ENCODE measurements at places on chromosomes 11 and 22. TPM values are rescaled to one million over a fixed set of nuclear protein-coding genes. Genes with fewer than 3 reads are reported as not detected.

GRCh38 chr11:93082900-93083299 is 113.4 kb downstream of the MTNR1B start:
- DNase-seq: no peak
- no peaks in the 10 kb centered on the region for H3K36me3 ChIP-seq
- H3K27ac ChIP-seq: no peak overlapping the region
- no peaks in the 10 kb centered on the region for H3K27me3 ChIP-seq

The OR5W2 gene
- not detected for total RNA-seq

The CSKMT gene
- total RNA-seq: 13.1 TPM

The SCGB1C1 gene
- not detected for total RNA-seq

GRCh38 chr11:61273178-61274078 is 21.7 kb downstream of the VWCE start:
- H3K27me3 ChIP-seq: no peaks in the 10 kb centered on the region
- H3K4me3 ChIP-seq: no peak overlapping the region
- H3K36me3 ChIP-seq: no peaks in the 10 kb centered on the region
- no peak overlapping the region for H3K27ac ChIP-seq
- peaks cover 15% of the 10 kb centered on the region for H3K4me1 ChIP-seq
- no peak for DNase-seq

The FZD4 gene
- total RNA-seq: 13.1 TPM

GRCh38 chr11:23138761-23139160 is 278.5 kb upstream of the CCDC179 start:
- no peak for DNase-seq
- no peak overlapping the region for H3K4me3 ChIP-seq
- H3K27ac ChIP-seq: no peak overlapping the region
- H3K4me1 ChIP-seq: peaks cover 11% of the 10 kb centered on the region

The IGLL1 gene
- total RNA-seq: not detected

- DNase-seq: peak; percentile 48
- H3K27me3 ChIP-seq: peaks cover 10% of the 10 kb centered on the region
- peaks cover 12% of the 10 kb centered on the region for H3K36me3 ChIP-seq
- H3K4me1 ChIP-seq: no peaks in the 10 kb centered on the region
These were observed 11.1 kb downstream of the POLR3H start for GRCh38 chr22:41532908-41533825.

The APOBEC3G gene
- 7.0 TPM for total RNA-seq

The PATE1 gene
- not detected for total RNA-seq

The P2RX6 gene
- 1.6 TPM for total RNA-seq

The GPHA2 gene
- total RNA-seq: not detected

The SNX32 gene
- total RNA-seq: not detected

The PKNOX2 gene
- total RNA-seq: not detected

The RFPL1 gene
- total RNA-seq: not detected

- H3K4me3 ChIP-seq: no peak overlapping the region
- H3K4me1 ChIP-seq: no peaks in the 10 kb centered on the region
- DNase-seq: no peak
- no peaks in the 10 kb centered on the region for H3K36me3 ChIP-seq
- H3K27me3 ChIP-seq: no peaks in the 10 kb centered on the region
- H3K27ac ChIP-seq: no peak overlapping the region
These were observed 5.9 kb upstream of the OR52L1 start for GRCh38 chr11:5992604-5993251.

DNA sequence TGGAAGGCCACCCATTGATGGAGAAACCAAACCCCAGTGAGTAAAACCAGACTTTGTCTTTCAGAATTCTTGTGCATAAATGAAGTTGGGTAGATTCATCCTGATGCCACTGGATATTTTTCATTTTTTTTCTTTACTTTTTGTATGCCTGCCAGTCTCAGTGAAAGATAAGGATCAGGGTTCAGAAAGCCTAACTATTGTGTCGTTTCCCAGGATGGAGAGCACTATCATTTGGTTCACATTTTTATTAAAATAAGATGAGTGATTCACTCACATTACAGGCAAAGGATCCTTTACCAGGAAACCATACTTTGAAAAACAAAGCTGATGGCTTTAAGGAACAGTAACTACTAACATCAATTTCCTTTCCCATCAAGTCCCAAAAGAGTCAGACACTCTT is 52.0 kb downstream of the ARFGAP2 start:
- H3K4me1 ChIP-seq: peaks cover 10% of the 10 kb centered on the region
- peak overlapping the region; percentile 39 for H3K27ac ChIP-seq
- peak; percentile 6 for DNase-seq
- H3K36me3 ChIP-seq: no peaks in the 10 kb centered on the region

GRCh38 chr22:44396021-44396726 is 83.4 kb upstream of the SHISAL1 start:
- no peak for DNase-seq
- H3K27me3 ChIP-seq: peaks cover 14% of the 10 kb centered on the region
- H3K36me3 ChIP-seq: no peaks in the 10 kb centered on the region
- H3K4me1 ChIP-seq: no peaks in the 10 kb centered on the region

DNA sequence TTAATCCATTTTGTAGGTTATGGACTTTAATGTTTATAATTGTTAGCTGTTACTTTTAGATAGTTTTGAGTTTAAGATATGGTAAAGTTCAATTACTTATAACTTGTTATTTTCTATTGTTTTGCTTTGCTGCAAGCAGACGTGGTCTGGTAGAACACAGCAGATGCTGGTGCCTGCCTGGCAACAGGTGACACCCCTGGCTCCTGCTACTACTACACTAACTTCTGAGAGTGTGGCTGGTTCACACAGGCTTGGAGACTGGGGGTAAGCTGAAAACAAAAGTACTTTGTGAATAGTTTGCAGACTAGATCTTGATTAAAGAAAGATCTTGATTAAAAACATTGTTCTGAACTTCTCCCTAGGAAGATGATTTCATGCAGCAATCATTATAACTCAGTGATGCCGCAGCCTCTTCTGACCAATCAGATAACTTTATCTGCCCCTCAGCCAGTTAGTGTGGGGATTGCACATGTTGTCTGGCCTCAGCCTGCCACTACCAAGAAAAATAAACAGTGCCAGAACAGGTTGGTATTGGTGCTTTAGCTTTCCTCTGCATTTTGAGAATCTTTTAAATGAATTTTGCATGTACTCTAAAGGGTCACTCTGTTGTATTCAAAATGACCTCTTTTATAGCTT is 90.4 kb downstream of the HIPK3 start:
- no peak overlapping the region for H3K4me3 ChIP-seq
- DNase-seq: no peak
- no peak overlapping the region for H3K27ac ChIP-seq
- peaks cover 25% of the 10 kb centered on the region for H3K36me3 ChIP-seq
- H3K4me1 ChIP-seq: no peaks in the 10 kb centered on the region

The CAPN5 gene
- 31.1 TPM for total RNA-seq

- H3K4me1 ChIP-seq: peaks cover 5% of the 10 kb centered on the region
- H3K27me3 ChIP-seq: no peaks in the 10 kb centered on the region
- no peak for DNase-seq
- H3K27ac ChIP-seq: no peak overlapping the region
- H3K4me3 ChIP-seq: no peak overlapping the region
These were observed 258.9 kb downstream of the TMEM135 start for GRCh38 chr11:87296627-87297026.

The POU2AF3 gene
- not detected for total RNA-seq

DNA sequence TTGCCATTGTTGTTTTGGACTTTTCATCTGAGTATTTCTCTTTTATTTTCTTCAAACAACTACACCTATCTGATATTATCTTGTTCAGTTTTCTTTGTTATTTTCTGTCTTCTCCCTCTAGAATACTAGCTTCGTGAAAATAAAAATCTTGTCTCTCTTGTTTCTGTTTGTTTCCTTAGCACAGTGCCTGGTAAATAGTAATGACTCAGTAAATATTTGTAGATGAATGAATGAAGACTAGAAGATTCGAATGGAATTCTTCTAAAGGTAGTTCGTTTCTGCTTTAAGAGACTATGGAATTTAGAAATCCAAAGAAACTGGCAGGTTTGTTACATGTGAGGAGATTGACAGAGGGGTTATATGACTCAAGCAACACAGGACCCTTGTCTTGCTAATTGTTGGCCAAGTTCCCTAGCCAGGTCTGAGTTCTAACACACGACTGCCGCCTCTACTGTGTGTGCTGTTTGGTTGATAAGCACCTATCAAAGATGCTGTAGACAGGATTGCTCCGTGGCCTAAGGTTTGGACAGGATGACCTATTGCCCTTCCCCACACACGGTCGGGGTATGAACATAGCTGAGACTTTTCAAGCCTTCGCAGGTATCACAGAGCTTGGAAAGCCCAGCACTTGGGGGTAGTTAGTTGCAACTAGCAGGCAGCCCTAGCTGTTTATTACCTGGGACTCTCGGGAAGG is 831 bp upstream of the TMEM135 start:
- no peak for DNase-seq
- no peaks in the 10 kb centered on the region for H3K36me3 ChIP-seq
- H3K4me3 ChIP-seq: peak overlapping the region; percentile 97
- no peak overlapping the region for H3K27ac ChIP-seq

The CABP4 gene
- total RNA-seq: not detected

GRCh38 chr22:19628038-19628776 is 86.1 kb upstream of the SEPTIN5 start:
- no peaks in the 10 kb centered on the region for H3K36me3 ChIP-seq
- no peak for DNase-seq
- peaks cover 33% of the 10 kb centered on the region for H3K27me3 ChIP-seq
- H3K4me3 ChIP-seq: no peak overlapping the region
- H3K4me1 ChIP-seq: peaks cover 11% of the 10 kb centered on the region
- H3K27ac ChIP-seq: no peak overlapping the region

GRCh38 chr11:3796346-3796745 is 1.0 kb downstream of the NUP98 start:
- peaks cover 32% of the 10 kb centered on the region for H3K4me1 ChIP-seq
- no peaks in the 10 kb centered on the region for H3K27me3 ChIP-seq
- no peak for DNase-seq
- peaks cover 19% of the 10 kb centered on the region for H3K36me3 ChIP-seq

The OR2AT4 gene
- total RNA-seq: not detected

- H3K36me3 ChIP-seq: no peaks in the 10 kb centered on the region
- H3K4me3 ChIP-seq: no peak overlapping the region
- peaks cover 29% of the 10 kb centered on the region for H3K27me3 ChIP-seq
- H3K27ac ChIP-seq: no peak overlapping the region
- H3K4me1 ChIP-seq: no peaks in the 10 kb centered on the region
These were observed 48.1 kb downstream of the SMIM38 start for GRCh38 chr11:69203901-69204245.

DNA sequence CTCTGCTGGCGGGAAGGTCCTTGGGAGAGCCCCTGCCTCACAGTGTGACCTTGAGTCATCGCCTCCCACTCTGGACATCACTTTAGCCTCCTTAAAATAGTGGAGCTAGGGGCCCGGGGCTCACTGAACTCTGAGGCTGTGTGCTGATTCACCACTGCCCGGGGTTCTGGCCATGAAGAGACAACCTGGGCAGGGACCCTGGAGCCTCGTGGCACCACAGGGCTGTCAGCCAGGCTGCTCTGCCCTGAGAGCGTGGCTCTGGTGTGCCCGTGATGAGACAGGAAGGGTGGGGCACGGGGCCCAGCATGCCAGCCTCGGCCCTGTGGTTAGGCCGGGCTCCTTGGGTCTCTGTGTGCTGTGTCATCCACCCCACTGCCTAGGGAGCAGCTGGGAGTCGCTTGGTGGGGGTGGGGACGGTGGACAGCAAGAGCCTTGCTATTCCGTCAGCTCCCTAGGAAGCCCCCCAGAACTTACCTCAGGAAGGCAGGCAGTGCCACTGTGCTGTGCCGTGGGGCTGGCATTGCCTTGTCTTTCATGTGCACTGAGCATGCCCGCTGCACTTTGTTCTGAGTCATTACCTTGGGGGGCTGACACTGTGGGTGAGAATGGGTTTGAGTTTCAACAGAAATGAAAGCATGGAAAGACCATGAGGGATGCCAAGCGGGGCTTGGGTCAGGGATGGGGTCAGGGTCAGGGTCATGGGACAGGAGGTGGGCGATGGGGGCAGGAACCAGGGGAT is 31.7 kb downstream of the TPCN2 start:
- H3K27me3 ChIP-seq: 0 out of 2 replicates have a peak, but pooled peaks cover 3% of the 10 kb centered on the region
- no peak overlapping the region for H3K4me3 ChIP-seq
- peaks cover 11% of the 10 kb centered on the region for H3K36me3 ChIP-seq

DNA sequence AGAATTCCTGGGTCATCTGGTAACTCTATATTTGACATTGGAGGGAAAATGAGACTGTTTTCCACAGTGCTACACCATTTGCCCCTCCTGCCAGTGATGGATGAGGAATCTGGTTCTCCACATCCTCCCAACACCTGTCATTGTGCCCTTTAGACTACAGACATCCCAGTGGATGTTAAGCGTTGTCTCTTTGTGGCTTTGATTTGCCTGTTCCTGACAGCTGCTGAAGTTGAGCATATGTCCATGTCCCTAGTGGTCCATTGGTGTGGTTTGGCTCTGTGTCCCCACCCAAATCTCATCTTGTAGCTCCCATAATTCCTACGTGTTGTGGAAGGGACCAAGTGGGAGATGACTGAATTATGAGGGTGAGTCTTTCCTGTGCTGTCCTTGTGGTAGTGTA is 88.5 kb downstream of the BRD1 start:
- H3K27me3 ChIP-seq: peaks cover 7% of the 10 kb centered on the region
- no peak overlapping the region for H3K4me3 ChIP-seq
- H3K4me1 ChIP-seq: no peaks in the 10 kb centered on the region
- no peak for DNase-seq

The CCDC116 gene
- total RNA-seq: 0.18 TPM

The SLC22A6 gene
- not detected for total RNA-seq

DNA sequence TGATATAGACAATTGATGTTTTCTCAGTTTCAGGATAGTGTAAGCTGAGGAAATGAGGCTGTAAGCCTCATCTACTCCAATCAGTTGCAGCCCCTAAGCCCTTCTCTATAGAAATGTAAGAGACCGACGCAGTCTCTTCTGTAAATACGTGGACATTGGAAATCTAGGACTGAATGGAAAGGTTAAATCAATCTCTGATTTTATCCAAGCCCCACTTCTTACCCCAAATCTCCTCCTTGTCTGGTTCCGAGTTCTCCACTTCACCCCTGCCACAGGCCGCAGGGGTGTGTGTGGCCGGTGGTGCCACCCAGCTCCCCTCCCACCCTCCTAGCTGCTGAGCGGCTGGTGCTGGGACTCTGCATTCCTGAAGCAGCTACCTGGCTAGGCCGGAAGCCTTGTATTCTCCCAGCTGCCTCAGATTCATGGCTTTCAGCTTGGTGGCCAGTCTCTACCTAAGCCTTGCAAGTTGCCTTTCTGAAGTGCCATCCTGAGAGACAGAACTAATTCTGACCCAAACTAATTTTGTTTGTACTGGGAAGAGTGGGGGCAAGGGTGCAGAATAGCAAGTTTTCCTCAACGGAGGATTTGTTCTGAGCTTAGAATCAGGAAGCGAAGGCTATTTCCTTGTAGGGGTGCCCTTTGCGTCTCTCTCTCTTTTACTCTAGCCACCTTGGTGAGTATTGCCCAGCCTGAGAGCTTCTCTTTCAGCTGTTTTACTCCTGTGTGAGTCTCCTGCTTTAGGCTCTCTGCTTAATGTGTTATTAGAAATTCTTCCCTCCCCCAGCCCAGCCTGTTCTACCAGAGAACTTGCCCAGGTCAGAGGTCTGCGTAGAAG is 749 bp downstream of the VWA5A start:
- no peaks in the 10 kb centered on the region for H3K36me3 ChIP-seq
- no peak overlapping the region for H3K4me3 ChIP-seq
- H3K27ac ChIP-seq: no peak overlapping the region
- H3K4me1 ChIP-seq: no peaks in the 10 kb centered on the region
- no peaks in the 10 kb centered on the region for H3K27me3 ChIP-seq

- DNase-seq: no peak
- H3K36me3 ChIP-seq: 0 out of 2 replicates have a peak, but pooled peaks cover 5% of the 10 kb centered on the region
- H3K4me1 ChIP-seq: peaks cover 3% of the 10 kb centered on the region
- no peaks in the 10 kb centered on the region for H3K27me3 ChIP-seq
- H3K27ac ChIP-seq: no peak overlapping the region
These were observed 56.8 kb downstream of the RPL27A start for GRCh38 chr11:8739309-8739793.

The RFPL2 gene
- not detected for total RNA-seq

The CSTF3 gene
- 28.9 TPM for total RNA-seq

The OR5T1 gene
- not detected for total RNA-seq

All from HFFc6 (cell line).